Activated T-helper 1 cell treated with anti-CD3 and anti-CD28 coated beads, Interleukin-2, amount 50 U/mL, for 16 hours (primary cell): ENCODE measurements at places on chromosomes 2 and 18.

GRCh38 chr2:9211496-9211895 is 4.9 kb downstream of the ASAP2 start:
- DNase-seq = no peak

- no peak for DNase-seq
These were observed 1231.1 kb upstream of the NXPH2 start for GRCh38 chr2:140011287-140011686.

- DNase-seq = no peak
These were observed 121.0 kb downstream of the EIPR1 start for GRCh38 chr2:3256605-3257004.

GRCh38 chr18:23073996-23074606 is 61.2 kb upstream of the CABLES1 start:
- DNase-seq = no peak

- no peak for DNase-seq
These were observed 1669.5 kb upstream of the DDX18 start for GRCh38 chr2:116145031-116145430.

DNA sequence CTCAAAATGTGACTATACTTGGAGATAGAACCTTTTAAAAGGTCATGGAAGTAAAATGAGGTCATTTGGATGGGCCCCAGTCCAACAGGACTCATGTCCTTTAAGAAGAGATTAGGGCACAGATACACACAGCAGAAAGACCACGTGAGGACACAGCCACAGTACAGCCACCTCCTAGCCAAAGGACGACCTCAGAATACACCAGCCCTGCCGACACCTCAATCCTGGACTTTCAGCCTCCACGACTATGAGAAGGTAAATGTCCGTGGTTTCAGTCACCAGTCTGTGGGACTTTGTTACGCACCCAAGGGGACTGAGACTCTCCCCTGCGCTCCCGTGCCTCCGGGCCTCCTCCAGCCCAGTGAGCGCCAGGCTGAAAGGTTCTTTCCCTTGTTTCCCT is 30.2 kb upstream of the HPCAL1 start:
- DNase-seq = no peak

DNA sequence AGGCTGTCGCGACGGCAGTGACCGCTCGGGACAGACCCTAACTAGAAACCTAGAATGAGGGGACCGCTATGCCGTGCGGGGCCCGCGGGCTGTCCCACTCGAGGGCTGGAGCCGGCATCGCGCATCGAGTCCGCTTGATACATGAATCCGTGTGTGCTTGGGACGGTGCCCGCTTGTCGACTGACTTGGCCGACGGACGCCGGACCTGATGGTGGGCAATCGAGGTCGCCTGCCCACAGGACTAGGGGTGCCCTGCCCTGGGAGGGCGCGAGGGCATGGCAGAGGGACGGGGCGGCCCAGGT is 749 bp upstream of the PTMA start:
- no peak for DNase-seq

DNA sequence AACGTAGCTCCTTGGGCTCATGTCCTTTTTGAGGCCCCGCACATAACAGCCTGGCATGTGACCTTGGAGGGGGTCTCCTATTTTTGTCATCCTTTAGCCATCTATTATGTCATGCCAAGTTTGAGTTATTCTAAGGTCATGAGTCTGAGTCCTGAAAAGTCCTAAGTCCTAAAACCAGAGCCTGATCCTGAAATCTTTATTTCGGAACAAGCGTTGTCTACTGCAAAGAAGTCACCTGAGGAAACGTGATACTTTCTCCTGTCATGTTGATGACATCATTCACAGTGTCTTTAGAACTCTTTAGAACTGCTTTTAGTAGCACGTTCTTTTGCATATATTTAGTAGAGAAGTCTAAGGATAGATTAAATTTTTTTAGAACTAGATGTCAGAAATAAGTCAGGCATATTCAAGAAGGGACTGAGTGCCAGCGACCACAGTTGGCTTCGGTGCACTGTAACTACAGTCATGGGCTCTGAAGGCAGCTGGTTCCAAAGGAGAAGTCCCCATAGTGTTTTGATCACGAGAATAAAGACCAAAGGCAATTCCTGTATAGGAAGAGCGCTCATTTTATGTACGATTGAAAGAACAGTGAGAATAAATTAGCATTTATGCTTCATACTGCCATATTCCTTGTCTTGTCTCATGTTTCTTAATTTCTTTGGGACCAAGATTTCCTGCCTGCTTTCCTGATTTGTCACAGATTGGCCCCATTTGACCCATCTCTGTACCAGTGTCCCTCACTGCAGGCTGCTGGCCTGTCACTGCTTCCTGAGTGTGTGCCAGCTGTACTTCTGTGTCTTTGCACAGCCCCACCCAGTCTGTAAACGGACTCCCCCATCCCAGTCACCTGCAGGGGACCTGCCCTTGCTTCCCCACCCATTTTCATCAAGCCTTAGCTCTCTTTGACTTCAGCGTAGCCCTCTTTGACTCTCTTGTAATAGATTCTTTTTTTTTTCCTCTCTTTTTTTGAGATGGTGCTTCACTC is 75.8 kb downstream of the ASAP2 start:
- no peak for DNase-seq

- no peak for DNase-seq
These were observed 142.6 kb downstream of the PXDN start for GRCh38 chr2:1601471-1602277.

DNA sequence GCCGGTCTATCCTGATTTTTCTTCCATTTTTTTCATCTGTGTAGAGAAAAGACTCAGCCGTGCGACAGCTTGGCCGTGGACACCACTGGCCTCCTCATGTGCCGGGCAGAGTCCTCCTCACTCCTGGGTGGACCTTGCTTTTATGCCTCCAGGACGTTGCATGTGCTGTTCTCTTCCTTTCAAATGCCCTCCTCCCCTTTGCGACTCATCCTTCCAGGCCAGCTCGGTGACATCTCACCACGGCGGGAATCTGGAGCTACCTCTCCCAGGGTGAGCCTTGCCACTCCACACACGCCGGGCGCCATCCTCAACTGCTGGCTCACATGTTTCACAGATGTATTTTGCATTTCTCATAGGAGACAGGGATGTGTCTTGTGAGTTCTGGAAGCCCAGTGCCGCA is 198.5 kb upstream of the HDAC4 start:
- DNase-seq = no peak

DNA sequence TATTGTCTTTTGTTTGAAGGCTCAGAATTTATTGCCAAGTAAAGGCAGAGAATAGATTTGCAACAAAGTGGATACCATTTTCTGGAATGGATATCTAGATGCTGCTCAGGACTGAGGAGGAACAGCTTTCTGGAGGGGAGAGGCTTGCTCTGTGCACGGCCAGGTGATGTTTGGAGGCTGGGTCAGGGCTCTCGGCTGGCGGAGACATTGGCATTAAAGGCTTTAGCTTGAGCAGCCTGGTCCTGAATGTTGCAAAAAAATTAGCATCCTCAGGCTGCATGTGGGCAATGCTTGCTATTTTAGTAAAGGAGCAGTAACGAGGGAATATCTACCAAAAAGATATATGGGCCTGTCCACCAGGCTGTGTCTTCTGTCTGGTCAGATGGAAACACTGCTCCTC is 20.4 kb downstream of the RNF144A start:
- no peak for DNase-seq

DNA sequence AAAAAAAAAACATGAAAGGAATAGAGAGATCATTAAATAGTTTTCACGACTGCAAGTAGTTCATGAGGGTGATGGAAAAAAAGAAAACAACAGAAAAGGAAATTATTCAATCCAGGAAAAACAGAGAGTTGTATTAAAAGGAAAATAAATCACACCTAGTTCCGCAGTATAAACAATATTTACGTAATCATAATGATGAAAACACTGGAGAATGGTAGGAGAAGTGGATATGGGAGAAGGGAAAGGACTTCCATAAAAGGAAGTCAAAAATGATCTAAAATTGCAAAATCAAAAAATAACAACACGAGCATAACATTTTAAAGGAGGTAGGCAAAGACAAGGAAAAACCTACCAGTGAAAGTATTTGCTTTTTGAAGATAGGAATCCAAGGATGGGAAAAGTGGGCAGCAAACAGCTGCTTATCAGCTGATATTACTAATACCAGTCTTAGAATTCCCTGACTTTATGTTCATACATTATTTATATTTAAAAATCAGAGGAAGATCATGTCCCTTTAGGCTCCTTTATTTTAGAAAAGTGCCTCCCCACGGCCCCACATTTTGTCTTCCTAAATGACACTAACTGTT is 160.8 kb downstream of the NBAS start:
- no peak for DNase-seq

GRCh38 chr18:9926223-9926894 is 12.5 kb downstream of the VAPA start:
- no peak for DNase-seq

GRCh38 chr2:38601463-38602135 is 1.1 kb downstream of the HNRNPLL start:
- DNase-seq = no peak

DNA sequence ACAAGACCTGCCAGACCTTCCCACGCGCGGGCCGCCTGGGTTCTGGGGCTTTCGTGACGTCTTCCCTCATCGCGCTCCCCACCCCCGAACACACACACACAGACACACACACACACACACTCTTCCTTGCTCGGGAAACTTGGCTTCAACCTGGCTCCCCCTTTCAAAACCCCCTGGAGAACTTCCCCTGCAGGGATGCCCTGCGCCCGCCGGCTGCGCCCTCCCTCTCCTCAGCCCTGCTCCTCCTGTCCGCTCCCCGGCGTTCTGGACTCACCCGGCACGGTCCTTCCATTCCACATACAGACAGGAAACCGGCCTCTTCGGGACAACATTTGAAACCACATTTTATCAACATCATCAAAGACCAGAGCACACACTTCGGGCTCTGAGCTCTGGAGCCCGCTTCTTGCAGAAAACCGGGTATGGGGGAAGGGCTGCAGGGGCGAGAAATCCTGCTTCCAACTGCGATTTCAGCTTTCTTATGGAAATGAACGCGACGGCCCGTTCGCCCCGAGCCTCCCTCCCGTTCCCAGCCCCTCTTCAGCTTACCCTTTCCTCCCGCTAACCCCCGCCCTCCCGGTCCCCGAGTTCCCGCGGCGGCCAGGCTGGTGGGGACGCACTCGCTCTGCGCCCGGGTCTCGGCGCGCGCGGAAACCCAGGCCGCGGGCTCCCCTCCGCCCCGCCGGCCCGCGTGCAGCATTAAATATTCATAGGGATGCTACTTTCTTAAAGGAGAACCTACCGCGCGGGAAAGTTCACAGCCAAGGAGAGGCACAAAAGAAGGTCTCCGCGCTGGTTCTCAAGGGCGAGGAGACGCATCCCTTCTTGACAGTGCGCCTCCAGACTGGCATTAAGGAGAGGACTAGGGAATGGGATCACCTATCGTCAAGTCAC is 18.3 kb downstream of the POU3F3 start:
- DNase-seq = no peak

DNA sequence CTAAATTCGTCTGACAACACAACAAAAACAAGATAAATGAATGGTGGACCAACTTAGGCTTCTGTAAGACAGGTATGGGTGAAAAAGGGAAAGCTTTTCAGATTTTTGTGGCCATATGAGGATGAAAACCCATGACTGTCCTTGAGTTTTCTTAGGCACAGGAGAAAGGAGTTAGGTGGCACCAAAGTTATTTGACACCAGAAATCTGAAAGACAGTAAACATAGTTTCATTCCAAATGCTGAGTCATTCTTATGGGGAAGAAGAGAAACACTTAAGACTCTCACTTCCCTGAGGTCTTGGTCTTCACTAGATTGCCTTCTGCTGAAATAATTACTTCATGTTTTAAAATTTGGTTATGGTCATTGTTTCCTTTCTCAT is 5.2 kb upstream of the GPD2 start:
- no peak for DNase-seq

DNA sequence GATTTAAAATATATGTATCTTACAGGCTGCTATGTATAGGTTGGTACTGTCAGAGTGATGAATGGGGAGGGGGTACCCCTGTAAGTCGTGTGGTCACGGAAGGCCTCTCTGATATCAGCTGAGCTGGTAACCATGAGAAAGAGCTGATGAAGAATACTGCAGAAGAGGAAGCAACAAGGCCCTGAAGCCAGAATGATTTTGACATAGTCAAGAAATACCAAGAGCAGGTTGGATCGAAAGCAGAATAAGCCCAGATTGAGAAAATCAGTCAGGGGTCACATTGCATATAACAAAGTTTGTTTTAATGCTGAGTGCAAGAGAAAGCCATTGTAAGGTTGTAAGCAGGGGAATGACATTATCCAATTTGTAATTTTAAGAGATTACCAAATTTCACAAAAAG is 57.3 kb downstream of the UNC50 start:
- DNase-seq = no peak

DNA sequence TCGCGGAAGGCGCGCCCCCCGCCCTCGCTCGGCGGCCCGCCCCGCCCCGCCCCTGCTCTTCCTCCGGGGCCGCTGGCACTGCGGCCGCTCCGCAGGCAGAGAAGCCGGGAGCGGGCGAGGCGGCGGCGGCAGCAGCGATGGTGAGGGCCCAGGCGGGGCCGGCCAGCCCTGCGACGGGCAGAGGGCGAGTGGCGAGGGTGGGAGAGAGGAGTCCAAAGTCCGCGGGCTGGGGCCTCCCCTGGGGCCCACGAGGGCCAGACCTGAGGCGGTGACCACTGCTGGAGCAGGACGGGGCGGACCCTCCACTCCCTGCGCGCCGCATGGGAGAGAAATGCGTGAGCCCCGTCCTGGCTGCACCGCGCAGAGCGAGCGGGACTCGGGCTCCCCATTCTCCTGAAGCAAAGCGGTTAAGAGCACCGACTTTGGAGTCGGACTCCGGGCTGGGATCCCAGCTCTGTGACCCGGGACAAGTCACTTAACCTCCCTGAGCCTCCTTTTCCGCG is at the start of gene VAMP5:
VAMP5 (plus strand) TSS at position 78 of the 503 bp plus-strand sequence; CDS start at position 138, 60 bp downstream.
- no peak for DNase-seq

DNA sequence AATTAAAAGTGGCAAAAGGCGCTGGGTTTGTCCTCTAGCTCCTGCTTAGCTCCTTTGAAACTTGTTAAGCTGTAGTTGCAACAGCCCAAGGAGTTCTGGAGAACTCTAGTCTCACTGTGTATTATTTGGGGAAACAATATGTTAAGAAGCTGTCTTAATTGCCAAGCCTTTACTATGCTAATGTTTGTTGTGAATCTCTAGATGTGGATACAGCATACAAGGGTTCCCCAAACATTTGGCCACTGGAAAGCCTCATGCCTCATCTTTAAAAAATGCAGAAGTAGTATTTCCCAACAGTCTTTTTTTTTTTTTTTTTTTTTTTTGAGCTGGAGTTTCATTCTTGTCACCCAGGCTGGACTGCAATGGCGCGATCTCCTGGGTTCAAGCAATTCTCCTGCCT is 236.7 kb downstream of the PRKCE start:
- DNase-seq = no peak

DNA sequence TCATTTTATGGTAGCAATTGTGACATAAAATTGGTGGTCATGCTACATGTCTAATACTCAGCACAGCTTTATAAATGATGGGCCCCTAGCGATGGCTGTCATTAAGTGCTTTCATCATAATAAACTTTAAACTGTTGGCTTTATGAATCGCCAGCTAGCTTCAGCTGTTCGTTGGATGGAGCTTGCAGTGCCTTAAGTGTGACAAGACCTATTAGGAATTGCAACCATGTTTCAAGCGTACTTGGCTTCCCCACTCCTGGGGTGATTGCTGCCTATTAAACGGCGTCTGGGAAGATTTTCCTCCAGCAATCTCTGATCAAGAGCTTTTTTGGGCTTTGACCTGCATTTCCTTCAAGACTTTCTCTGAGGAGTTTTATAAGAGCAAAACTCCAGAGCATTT is 164.5 kb upstream of the SIX3 start:
- no peak for DNase-seq

- no peak for DNase-seq
These were observed 93.7 kb downstream of the RBMS1 start for GRCh38 chr2:160399880-160400279.
